ENCODE measurements at places on chromosomes 6 and 20.
A peak's percentile ranks its signal among the peaks of the same experiment; 100 is the strongest.

DNA sequence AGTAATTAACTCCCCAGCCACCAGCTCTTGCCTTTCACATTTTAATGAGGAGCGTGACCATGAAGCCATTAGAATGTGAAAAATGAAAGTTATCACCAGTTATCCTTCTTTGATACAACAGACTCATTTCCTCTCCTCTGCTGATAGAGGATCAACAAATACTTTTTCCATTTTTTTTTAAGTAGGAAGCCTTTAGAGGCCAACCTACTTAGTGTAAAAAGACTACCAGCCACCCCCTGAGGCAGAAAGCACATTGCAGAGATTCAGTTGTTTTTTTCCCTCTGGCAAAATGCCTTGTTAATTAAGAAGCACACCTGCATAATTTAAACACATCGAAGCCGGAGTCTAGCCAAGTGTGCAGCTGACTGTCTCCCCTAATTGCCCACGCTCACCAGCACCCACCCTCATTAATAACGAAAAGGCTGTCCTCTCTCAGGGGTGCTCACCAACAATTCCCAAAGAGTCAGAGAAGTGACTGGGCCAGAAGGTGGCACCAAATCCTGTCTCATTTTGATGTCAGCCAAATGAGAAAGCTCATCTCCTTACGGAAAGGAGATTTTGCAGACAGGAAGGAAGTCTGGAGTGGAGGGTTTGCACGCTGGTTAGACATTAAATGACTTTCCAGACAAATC is 60.9 kb upstream of the MC3R start:
- DNase-seq: no peak
- no peak overlapping the region for H3K27ac ChIP-seq
- H3K4me1 ChIP-seq: no peaks in the 10 kb centered on the region
- no peaks in the 10 kb centered on the region for H3K36me3 ChIP-seq
- no peaks in the 10 kb centered on the region for H3K27me3 ChIP-seq

DNA sequence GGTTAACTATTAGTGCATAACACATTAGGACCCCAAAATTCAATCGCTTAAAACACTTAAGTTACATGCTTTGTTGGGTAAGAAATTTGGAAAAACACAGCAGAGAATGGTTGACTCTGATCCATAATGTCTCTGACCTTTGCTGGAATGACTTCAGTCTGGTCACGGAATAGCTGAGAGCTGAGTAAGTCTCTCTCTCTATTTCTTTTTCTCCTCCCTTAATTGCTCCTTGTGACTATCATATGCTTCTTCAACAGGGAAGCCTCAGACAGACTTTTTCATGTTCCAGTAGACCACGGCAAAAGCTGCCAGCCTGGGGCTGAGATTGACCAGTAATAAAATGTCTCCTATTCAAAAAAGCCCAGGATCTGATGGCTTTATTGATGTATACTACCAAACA is 4.8 kb downstream of the OR12D1 start:
- no peak overlapping the region for H3K4me3 ChIP-seq
- H3K4me1 ChIP-seq: no peaks in the 10 kb centered on the region
- no peaks in the 10 kb centered on the region for H3K36me3 ChIP-seq

DNA sequence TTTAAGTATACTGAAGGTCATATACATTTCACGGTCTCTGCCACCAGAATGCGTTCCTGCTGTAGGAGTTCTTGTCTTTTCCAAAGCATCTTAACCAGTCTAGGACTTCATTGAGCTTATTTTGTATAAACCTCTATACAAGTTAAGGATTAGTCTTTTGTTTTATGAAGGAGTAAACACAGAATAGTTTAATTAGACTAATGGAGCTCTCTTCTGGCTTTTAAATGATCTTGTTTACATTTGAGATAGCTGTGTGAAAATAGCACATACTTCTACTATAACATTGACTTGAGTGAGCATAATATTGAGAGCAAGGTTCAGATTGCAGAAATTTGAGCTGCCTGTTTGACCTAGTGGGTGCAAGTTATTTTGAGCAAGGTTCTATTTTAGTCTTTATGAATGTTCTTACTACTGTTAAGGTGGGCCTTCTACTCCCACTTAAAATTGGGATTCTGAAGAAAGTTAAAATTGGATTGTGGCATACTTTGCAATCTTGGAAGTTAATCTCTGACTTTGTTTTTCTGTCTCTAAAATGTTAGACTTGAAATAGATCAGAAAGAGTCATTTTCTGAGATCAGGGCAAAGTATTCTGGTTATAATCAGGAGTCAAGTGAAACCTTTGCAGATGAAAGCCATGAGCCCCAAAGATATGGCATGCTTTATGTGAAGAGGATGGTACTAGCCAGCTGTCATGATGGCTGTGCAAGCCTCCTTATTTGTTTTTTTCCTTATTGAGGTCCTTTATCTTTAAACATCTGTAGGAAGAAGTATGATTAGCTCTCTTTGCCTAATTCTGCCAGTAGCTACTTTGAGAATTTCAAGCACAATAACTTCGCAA is 41.8 kb downstream of the RPRD1B start:
- no peak overlapping the region for H3K4me3 ChIP-seq
- H3K36me3 ChIP-seq: peaks cover 42% of the 10 kb centered on the region
- peaks cover 42% of the 10 kb centered on the region for H3K4me1 ChIP-seq
- no peaks in the 10 kb centered on the region for H3K27me3 ChIP-seq
- DNase-seq: no peak
- peak overlapping the region; percentile 67 for H3K27ac ChIP-seq

DNA sequence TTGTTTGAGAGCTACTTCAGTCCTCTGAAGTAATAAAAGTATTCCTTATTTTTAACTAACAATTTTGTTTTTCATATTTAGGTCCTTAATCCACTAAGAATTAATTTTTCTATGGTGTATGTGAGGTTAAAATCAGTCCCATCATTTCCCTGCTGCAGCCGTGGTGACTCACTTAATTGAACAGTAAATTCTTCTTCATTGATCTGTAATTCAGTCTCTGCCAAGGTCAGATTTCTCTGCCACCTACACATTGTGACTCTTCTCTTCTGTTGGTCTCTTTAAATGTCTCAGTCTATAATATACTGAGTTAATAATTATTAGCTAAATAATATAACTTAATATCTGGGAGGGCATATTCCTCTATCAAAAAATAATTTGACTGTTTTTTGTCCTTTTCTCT is 262.3 kb downstream of the UTRN start:
- no peak for DNase-seq
- H3K27ac ChIP-seq: no peak overlapping the region
- no peak overlapping the region for H3K4me3 ChIP-seq

GRCh38 chr6:164356814-164357213 is 942.3 kb downstream of the QKI start:
- no peak for DNase-seq
- H3K27ac ChIP-seq: no peak overlapping the region
- H3K36me3 ChIP-seq: no peaks in the 10 kb centered on the region
- H3K27me3 ChIP-seq: no peaks in the 10 kb centered on the region
- no peak overlapping the region for H3K4me3 ChIP-seq
- H3K4me1 ChIP-seq: no peaks in the 10 kb centered on the region
